Activated CD8-positive, alpha-beta T cell treated with anti-CD3 and anti-CD28 coated beads, Interleukin-2, amount 10 ng/mL, durations not matched to agents 7 days and 5 days (primary cell): ENCODE measurements at places on chromosomes 7 and 10.
A peak's percentile ranks its signal among the peaks of the same experiment; 100 is the strongest.

DNA sequence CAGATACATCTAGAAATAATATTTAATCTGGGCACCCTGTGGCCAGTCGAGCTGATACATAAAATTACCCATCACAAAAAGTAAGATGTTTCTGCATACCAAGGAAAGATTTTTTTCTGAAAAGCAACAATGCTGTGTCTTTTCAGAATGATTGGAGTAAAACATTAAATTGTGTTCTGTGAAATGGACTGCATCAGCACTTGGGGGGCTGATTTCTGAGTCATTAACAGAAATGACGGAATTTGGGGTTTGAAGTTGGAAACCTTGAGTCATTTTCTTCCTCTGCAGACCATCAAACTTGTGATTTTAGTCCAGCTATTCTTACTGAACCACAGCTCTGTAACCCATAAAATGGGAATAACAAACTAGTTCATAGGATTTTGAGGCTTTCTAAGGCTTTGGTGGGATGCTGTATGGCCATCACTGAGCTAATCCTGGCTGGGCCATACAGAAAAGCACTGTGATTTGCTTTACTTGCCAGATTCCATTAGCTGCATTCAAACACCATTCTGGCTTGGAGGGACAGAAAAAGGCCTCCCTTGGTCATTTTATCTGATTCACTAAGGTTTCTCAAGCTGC is 739.4 kb upstream of the IGFBP3 start:
- no peak for DNase-seq
- H3K4me1 ChIP-seq, result no peaks in the 10 kb centered on the region
- H3K36me3 ChIP-seq, result no peaks in the 10 kb centered on the region
- no peak overlapping the region for H3K4me3 ChIP-seq
- H3K27me3 ChIP-seq, result no peaks in the 10 kb centered on the region

DNA sequence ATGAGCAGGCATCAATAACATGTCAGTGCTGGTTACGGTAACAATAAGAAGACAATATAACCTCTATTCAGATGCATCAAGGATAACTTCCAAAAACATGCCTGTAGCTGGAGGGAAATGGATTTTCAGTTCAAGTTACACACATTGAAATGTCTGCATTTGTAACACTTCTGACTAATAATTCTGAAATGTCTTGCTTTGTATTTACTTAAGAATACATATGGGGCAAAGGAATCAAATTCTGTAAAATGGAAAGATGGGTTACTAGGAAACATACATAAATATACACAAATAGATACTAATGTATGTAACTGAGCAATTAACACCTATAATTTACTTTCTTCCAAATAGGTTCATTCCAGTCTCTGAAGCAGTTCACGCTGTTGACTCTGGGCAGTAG is 18.6 kb upstream of the MTPN start:
- peaks cover 15% of the 10 kb centered on the region for H3K4me1 ChIP-seq
- H3K36me3 ChIP-seq, result no peaks in the 10 kb centered on the region
- no peak overlapping the region for H3K4me3 ChIP-seq
- DNase-seq, result no peak
- H3K27me3 ChIP-seq, result no peaks in the 10 kb centered on the region

GRCh38 chr10:75358835-75359421 is 42.6 kb downstream of the ZNF503 start:
- peaks cover 2% of the 10 kb centered on the region for H3K27me3 ChIP-seq
- no peak for DNase-seq
- H3K27ac ChIP-seq, result no peak overlapping the region

GRCh38 chr7:27130540-27131389 is at the start of gene HOXA4:
TSS of gene HOXA4 (minus strand) at chr7:27130757. CDS start at chr7:27130733, 24 bp downstream.
- peak; percentile 72 for DNase-seq
- no peaks in the 10 kb centered on the region for H3K36me3 ChIP-seq
- H3K4me1 ChIP-seq, result peaks cover 18% of the 10 kb centered on the region
- H3K27ac ChIP-seq, result no peak within 1 kb of the TSS
- peak within 1 kb of the TSS; percentile 57 for H3K4me3 ChIP-seq

DNA sequence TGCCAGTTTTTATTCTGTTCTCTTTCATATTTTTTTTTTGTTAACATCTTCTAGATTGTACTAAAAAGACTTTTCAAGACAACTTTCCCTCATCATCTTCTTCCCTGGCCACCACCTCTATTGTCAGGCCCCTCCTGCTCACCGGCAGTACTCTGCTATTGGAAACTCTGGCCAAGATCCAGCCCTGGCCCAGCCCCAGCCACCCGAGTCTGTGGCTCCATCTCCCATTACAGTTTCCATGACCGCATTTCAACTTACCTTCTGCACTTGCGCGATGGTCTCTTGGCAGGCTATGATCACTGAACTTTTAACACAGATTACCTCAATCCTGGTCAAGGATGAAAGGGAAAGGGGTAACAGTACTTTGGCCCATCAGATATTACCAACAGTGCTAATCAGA is 137.7 kb upstream of the POM121L12 start:
- H3K27me3 ChIP-seq, result no peaks in the 10 kb centered on the region
- no peak overlapping the region for H3K27ac ChIP-seq
- H3K36me3 ChIP-seq, result no peaks in the 10 kb centered on the region
- H3K4me1 ChIP-seq, result no peaks in the 10 kb centered on the region

- H3K27ac ChIP-seq, result peak overlapping the region; percentile 95
- H3K4me1 ChIP-seq, result peaks cover 51% of the 10 kb centered on the region
- H3K4me3 ChIP-seq, result peak overlapping the region; percentile 86
- DNase-seq, result no peak
Observed at GRCh38 chr7:73682745-73683055, 553 bp downstream of the DNAJC30 start.

DNA sequence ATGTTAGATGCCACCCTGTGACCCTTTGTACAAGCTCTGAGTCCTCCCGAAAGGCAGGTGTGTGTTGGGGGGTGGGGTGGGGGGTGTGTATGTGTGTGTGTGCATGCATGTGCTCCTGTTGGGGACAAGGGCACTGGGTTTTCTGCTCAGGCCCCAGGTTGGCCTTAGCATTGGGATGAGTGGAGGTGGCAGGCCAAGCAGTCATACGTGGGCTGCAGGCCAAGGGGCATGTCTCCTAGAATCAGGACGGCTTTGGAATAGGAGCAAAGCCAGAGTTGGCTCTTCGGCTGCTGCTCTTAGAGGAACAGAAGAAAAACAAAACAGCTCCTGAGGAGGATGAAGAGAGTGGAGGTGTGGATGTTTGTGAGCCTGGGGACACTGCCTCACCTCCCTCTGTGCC is 26.0 kb downstream of the HSPA12A start:
- no peaks in the 10 kb centered on the region for H3K4me1 ChIP-seq
- H3K4me3 ChIP-seq, result no peak overlapping the region
- no peaks in the 10 kb centered on the region for H3K36me3 ChIP-seq
- no peak for DNase-seq
- H3K27me3 ChIP-seq, result peaks cover 39% of the 10 kb centered on the region
- no peak overlapping the region for H3K27ac ChIP-seq

DNA sequence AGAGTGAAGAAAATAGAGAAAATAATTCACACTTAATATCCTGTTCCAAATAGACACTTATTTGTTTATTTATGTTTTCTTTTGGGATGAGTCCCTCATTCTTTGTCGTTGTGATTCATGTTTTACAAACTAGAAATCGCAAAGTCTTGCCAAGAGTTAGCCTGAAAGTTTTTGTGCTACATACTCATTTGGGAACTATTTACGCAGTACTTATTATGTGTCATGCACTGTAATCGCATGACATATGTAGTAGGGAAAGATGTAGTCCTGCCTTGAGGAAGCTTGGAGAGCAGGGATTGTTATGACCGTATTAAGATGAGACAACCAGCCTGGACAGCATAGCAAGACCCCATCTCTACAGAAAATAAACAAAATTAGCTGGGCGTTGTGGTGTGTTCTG is 189.3 kb downstream of the ABCA13 start:
- H3K4me1 ChIP-seq, result no peaks in the 10 kb centered on the region
- H3K36me3 ChIP-seq, result no peaks in the 10 kb centered on the region
- no peak overlapping the region for H3K27ac ChIP-seq
- peaks cover 5% of the 10 kb centered on the region for H3K27me3 ChIP-seq
- H3K4me3 ChIP-seq, result no peak overlapping the region

DNA sequence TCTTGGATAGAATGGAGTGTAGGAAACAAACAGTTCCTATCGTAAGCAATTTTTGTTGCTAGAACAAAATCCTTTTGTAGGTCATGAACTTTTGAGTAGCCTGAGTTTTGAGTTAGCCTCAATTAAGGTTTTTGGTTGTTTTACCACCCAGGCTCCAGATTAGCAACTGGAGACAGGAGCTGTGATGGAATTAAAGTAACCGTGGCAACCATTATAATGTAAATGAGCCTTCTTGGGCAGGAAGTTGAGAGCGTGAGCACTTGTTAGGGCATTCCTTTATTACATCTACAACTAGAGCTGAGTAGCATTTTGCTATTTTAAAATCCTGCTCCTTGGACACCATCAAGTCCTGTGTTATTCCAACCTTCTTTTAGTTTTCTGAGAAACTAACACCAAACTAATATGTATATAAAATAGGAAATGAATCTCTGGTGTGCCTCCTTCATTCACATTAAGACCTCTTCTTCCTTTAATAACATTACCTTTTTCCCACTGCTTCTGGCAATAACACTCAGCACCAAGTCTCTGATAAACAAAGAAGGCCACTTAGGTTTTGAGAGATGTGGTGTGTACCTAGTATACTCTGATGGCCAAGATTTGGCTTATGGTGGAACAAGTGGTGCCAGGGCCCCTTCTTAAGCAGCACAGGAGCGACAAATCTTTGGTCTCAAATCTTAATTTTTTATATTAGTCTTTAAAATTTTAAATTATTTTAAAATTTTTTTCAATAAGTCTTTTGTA is 34.0 kb downstream of the AHCYL2 start:
- H3K4me3 ChIP-seq, result no peak overlapping the region
- no peak for DNase-seq
- H3K4me1 ChIP-seq, result peaks cover 18% of the 10 kb centered on the region
- no peaks in the 10 kb centered on the region for H3K27me3 ChIP-seq
- no peaks in the 10 kb centered on the region for H3K36me3 ChIP-seq

GRCh38 chr7:12094365-12094921 is 116.7 kb upstream of the TMEM106B start:
- no peak for DNase-seq
- no peaks in the 10 kb centered on the region for H3K4me1 ChIP-seq
- H3K27ac ChIP-seq, result no peak overlapping the region
- H3K36me3 ChIP-seq, result no peaks in the 10 kb centered on the region

- no peaks in the 10 kb centered on the region for H3K27me3 ChIP-seq
- no peak overlapping the region for H3K27ac ChIP-seq
- H3K4me1 ChIP-seq, result peaks cover 29% of the 10 kb centered on the region
- H3K36me3 ChIP-seq, result peaks cover 48% of the 10 kb centered on the region
- no peak for DNase-seq
- H3K4me3 ChIP-seq, result no peak overlapping the region
Observed at GRCh38 chr10:6211341-6211670, 8.6 kb downstream of the PFKFB3 start.

DNA sequence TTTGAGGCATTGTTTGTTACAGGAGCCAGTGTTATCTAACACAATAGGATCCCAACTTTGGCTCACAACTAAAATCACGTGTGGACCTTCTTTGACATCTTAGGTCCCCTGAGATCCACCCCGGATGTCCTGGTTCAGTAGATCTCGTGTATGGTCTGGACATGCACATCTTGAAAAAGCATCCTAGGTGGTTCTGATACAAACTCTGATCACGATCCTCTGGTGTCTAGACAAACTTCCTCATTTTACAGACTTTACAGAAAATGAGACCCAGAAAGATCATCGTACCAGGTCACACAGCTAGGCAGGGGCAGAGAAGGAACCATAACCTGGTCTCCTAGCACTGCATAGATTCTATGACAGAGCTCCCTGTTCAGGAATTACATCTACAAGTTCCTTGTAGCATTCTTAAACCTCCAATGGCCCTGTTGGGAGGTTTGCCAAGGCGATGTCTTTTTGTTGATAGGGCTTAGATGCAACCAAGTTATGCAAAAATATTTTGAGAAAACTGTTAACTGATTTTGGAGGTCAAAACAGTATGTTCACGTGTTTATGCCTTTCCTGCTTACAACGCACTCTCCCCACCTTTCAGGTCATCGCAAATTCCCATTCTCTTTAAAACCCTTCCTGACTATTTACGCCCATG is 30.8 kb upstream of the CHST15 start:
- H3K4me1 ChIP-seq, result no peaks in the 10 kb centered on the region
- H3K27me3 ChIP-seq, result no peaks in the 10 kb centered on the region
- H3K36me3 ChIP-seq, result no peaks in the 10 kb centered on the region
- H3K27ac ChIP-seq, result no peak overlapping the region

- H3K36me3 ChIP-seq, result no peaks in the 10 kb centered on the region
- peaks cover 24% of the 10 kb centered on the region for H3K27me3 ChIP-seq
- DNase-seq, result no peak
- H3K4me1 ChIP-seq, result no peaks in the 10 kb centered on the region
Observed at GRCh38 chr10:69679736-69680135, 49.7 kb downstream of the FAM241B start.

GRCh38 chr7:25541094-25541821 is 313.0 kb upstream of the NPVF start:
- no peak for DNase-seq
- no peak overlapping the region for H3K4me3 ChIP-seq
- peaks cover 19% of the 10 kb centered on the region for H3K27me3 ChIP-seq
- no peaks in the 10 kb centered on the region for H3K4me1 ChIP-seq
- H3K36me3 ChIP-seq, result no peaks in the 10 kb centered on the region

DNA sequence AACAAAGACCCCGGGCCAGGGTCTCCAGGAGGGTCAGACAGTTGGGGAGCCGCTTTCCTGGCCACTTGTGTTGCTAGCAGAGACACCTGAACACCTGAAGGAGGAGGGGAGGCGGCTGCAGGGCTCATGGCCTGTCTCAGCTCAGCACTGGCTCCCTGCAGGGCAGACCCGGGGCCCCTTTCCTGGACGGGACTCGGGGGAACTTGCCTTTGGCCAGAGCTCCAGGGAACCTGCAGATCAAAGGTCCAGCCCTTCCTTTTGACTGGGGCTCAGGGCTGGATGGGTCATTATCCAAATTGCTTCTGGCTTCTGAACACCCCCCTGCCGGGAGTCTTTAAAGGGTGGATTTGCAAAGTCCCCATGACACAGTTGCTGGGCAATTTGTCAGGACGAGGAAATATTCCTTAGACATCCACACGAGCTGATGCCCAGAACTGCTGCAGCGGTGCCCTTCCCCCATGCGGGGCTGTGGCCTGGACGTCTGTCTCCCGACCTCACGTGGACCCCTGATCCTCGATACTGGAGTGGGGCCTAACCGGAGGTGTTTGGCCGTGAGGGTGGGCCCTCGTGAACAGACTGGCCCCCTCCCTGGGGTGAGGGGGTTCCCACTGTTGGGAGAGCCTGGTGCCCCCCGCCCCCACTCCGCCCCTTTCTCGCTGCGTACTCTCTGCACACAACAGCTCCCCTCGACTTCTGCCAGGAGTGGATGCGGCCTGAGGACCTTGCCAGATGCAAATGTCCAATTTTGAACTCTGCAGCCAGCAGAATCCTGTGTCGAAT is 194.3 kb downstream of the ELFN1 start:
- no peak for DNase-seq
- H3K4me3 ChIP-seq, result no peak overlapping the region
- no peak overlapping the region for H3K27ac ChIP-seq
- H3K27me3 ChIP-seq, result no peaks in the 10 kb centered on the region
- no peaks in the 10 kb centered on the region for H3K36me3 ChIP-seq

DNA sequence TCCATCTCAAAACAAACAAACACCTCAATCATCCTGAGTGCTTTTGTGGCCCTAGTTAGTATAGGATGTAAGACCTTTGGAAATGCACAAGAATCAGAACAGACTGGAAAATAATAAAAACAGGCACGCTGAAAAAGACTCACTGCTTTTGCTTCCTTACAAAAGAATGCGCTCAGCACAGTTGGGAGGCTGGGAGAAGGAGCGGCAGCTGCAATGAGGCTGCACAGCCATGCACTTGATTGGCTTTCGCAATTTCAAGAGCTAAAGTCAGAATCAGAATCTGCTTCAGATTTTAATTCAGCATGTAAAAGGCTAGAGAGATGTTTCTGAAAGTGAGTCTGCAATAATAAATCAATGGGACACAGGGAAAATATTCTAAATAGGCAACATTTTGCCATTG is 97.2 kb downstream of the FRMD4A start:
- H3K4me3 ChIP-seq, result no peak overlapping the region
- peaks cover 21% of the 10 kb centered on the region for H3K27me3 ChIP-seq
